T47D (cell line): ENCODE measurements at places on chromosomes 2 and 18.

- no peak for DNase-seq
Observed at GRCh38 chr18:65021021-65021420, 729.8 kb upstream of the CDH7 start.

DNA sequence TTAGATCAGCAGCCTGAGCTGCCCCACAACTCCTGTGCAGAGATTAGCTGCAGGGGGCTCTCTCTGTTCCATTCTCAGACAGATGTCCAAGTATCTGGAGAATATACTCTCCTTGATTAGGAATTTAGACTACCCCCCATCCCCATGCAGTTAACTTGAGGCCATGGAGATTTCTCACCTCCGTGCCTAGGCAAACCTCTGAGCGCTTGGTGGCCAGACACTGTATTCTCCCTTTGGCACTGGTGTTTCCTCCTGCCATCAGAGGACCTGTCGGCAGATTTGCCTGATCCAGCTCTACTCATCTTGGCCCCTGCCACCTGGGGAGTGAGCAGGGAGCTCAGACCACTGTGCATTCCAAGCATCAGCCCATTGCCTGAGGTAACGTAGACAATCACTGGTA, 48.3 kb downstream of the ZNF804A start:
- DNase-seq = no peak

DNA sequence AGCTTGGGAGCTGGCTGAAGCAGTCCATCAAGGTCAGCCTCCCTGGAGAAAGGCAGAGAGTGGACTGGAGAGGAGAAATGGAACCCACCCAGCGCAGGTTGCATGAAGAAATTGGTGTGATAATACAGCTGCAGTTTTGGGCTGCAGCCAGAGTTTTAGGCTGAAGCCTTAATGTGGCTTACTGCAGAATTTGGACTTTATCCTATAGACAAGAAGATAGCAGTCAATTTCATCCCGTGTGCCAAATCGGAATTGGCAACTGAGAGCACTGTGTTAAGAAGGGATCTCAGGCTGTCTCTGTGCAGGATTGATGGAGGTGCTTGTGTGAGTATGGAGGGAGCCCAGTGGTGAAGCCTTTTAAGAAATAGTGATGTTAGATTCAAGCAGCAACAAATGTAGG, 7.5 kb downstream of the SGPP2 start:
- DNase-seq = no peak

DNA sequence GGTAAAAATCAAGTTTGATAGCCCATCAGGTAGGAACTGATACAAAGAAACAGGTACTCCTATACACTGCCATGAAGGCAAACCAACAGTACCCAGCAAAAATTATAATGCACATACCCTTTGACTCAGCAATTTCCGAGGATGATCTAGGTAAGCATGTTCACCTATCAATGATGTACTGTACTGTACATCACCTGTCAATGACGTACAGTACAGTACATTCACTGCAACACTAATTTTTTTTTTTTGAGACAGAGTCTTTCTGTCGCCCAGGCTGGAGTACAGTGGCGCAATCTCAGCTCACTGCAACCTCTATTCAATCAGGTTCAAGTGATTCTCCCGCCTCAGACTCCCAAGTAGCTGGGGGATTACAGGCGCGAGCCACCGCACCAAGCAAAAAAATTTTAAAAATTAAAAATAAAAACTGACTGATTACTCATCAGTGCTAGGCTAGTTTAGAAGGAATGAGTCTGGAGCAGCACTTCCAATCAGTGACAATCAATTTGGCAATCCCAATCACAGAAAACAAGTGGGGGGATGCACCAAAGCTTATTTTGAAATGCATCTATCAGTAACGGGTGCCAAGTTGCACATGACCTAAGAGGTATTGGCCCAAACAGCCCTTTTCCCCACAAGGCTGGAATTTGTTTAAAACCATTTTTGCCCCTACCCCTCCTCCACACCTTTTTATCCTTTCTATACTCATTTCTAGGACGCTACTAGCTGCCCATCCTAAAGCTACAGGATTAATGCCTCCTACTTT, 8.2 kb downstream of the SRSF7 start:
- DNase-seq = no peak

- DNase-seq = no peak
Observed at GRCh38 chr18:3508576-3509549, 58.9 kb downstream of the TGIF1 start.
